ENCODE measurements at places on chromosomes 16 and 17.
A peak's percentile ranks its signal among the peaks of the same experiment; 100 is the strongest.

GRCh38 chr16:87185308-87185707 is 131.9 kb downstream of the C16orf95 start:
- DNase-seq, result no peak

DNA sequence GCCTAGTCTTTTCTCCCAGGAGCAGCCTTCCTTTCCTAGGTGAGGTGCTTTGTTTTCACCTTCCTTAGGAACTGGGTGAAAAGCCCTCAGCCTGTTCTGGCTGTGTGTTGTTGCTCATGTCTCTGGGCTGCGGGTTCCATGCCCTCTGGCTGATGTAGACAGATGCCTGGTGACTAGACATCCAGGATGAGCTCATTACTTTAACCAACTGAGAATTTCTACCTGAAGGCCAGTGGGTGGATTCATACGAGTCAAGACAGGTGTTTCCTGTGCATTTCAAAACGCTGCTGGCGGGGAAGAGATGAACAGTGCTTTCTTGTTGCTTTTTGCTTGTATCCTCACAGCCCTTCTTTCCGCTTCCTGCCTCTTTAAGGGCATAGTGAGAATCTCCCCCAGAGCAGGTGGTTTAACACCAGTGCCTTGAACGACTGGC is 22.3 kb downstream of the SAP30BP start:
- peak; percentile 9 for DNase-seq

GRCh38 chr17:66580956-66581391 is 253.9 kb upstream of the CACNG5 start:
- peak; percentile 28 for DNase-seq

DNA sequence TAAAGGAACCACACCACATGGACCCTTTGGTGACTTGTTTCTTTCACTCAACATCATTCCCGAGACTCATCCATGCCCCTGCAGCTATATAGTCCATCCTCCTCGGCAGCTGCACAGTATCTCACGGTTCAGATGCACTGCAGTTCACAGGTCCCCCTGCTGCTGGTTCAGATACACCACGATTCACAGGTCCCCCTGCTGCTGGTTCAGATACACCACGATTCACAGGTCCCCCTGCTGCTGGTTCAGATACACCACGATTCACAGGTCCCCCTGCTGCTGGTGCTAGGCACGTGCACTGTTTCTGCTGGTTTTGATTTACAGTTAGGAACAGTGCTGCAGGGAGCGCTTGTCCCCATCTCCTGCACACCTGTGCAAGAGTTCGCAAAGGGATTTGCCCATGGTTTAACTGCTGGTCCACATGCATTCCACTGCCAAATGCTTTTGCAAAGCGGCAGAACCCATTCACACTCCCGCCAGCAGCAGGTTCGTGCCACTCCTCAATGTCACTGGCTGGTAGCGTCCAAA is 3.8 kb downstream of the HSDL1 start:
- no peak for DNase-seq

Data from NCI-H1417 (cell line).